ENCODE measurements at places on chromosomes 1 and 21.

- no peak for DNase-seq
Measured at GRCh38 chr1:65792669-65793358, at the start of gene PDE4B. TSS of gene PDE4B (plus strand) at chr1:65792895.

DNA sequence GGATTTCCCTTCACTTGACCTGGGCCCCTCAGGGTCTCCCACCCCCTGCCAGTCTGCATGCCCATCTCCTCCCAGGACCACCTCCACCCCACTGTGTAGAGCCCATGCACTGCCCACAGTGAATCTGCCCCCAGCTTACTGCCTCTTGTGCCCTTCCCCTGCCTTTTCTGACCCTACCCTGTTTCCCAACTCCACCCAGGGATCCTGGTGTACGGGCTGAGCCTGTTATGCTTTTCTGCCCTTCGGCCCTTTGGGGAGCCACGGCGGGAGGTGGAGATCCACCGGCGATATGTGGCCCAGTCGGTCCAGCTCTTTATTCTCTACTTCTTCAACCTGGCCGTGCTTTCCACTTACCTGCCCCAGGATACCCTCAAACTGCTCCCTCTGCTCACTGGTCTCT lies 1.9 kb downstream of the TMEM79 start:
- no peak for DNase-seq

GRCh38 chr1:110360431-110360830 lies 21.3 kb downstream of the RBM15 start:
- no peak for DNase-seq

GRCh38 chr1:18178111-18178510 lies 70.5 kb downstream of the IGSF21 start:
- no peak for DNase-seq

DNA sequence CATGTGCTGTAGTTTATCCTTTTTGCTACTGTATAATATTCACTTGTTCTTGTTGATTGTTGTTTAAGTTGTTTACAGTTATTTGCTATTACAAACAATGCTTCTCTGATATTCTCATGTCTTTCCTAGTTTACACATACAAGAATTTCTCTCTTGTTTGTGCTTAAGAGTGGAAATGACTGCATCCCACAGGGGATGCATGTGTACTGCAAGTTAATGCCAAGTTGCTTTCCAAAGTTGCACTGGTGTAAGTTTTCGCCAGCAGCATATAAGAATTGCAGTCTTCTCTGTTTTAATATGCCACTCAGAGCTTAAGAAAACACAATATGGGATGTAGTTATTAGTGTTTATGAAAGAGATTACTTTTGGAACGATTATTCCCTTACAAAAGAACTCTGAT lies 97.7 kb downstream of the NEK7 start:
- no peak for DNase-seq

DNA sequence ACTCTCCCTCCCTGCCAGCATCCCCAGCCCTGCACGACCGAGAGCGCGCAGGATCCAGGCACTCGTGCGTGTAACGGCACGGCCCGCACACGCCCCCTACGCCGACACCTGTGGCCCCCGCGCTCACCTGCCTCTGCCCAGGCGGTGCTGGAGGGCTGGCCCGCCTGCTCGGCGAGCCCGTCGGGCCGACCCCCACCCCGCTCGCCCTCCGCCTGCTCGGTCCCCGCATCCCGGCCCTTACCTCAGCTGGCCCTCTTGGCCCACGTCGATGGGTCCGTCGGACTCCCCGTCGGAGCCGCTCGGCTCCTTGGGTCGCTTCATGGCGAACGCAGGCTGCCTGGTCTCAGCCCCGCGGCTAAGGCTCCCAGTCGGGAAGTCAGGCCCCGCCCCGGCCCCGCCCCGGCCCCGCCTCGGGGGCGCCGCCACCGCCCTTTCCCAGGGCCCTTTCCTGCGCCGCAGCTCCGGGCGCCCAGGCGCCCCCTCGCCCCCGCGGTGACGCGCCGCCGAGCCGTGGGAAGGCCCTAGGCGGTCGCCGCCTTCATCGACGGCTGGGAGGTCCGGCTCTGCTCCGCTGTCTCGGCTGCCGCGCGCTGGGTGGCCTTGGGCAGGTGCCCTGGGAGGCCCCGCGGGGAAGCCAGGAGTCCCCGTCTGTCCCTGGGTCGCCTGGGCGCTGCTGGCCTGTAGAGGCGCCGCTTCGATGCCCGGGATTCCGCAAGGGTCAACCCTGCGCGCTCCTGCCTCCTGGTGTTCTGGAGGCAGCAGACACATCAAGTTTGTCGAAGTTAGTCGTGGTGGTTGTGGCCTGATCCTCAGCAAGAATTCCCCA lies at the start of gene HEYL:
TSS of gene HEYL (minus strand) at position 339 of the 826 bp plus-strand sequence. CDS start at position 321, 18 bp downstream.
- DNase-seq = peak; percentile 54

GRCh38 chr1:197595304-197595904 lies 179.9 kb downstream of the DENND1B start:
- no peak for DNase-seq

GRCh38 chr21:28308516-28308915 lies 684.2 kb downstream of the LTN1 start:
- no peak for DNase-seq

- no peak for DNase-seq
Measured at GRCh38 chr1:2980073-2980791, 41.0 kb upstream of the ACTRT2 start.

DNA sequence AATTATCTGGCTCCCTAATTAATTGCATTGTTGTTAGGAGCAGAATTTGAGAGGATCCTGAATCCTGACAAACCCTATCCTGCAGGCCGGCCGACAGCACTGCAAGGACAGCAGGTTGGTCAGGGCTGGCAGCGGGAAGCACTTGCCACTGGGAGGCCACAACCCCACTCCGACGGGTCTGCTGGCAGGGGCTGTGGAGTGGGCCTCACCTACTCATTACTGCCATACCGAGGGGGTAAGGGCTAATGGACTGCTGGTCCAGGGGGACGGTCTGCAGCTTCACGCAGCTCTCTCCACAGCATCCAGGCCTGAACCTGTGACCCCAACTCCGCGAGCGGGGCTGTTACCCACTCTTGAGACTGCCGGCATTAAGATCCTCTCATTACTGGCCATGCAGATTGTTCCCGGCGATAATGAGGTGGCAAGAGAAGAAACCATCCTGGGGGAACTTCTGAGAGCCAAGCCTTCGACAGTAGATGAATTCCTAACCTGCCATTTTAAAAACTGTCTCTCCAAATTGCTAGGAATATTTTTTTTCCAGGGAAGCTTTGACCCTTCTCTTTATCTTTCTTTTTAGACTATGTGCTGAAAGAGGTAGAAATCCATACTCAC lies 501.3 kb downstream of the OMA1 start:
- DNase-seq = no peak

DNA sequence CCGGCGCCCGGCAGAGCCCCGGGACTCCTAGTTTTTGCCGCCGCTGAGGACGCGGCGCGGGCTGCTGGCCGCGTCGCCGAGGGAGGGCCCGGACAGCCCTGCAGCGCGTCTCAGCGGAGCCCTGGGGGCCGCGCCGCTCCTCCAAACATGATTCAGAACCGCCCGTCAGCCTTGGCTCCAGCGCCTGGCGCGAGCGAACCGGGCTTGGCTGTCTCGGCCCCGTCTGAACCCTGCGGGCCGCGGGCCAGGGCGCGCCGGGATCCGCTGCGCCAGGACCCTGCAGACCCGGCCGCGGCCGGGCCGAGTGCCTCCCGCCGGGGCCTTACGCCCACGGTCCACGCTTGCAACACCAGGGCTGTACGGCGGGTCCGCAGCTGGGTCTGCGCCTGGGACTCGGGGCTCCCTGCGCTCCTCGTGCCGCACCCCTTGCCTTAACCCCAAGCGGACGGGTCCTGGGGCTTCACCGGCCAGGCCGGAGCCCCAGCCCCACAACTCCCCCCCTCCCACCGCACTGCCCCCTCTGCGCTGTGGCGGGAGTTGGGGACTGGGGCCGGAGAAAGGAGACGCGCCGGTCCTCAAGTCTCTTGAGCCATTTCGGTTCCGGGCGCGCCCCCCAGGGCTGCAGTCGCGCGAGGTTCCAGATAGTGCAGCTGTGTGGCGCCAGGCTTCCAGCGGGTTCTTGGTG lies 48.4 kb upstream of the CD34 start:
- DNase-seq = no peak

DNA sequence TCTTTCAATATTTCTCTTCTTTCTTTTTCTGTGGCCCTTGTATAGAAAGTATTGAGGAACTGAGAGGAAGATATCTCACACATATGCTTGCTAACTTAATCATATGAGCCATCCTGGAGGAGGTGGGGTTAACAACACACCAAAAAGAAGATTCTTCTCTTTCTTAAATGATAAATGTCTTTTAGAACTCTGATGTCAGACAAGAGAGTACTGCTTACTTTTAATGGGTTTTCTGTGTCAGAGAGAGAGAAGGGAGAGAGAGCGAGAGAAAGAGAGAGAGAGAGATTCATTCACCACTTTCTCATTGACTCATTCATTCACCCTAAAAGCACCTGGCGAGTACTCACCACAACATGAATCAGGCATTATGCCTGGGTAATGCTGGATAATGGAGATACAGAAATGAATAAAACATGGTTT lies 250.3 kb upstream of the SGIP1 start:
- DNase-seq = no peak

DNA sequence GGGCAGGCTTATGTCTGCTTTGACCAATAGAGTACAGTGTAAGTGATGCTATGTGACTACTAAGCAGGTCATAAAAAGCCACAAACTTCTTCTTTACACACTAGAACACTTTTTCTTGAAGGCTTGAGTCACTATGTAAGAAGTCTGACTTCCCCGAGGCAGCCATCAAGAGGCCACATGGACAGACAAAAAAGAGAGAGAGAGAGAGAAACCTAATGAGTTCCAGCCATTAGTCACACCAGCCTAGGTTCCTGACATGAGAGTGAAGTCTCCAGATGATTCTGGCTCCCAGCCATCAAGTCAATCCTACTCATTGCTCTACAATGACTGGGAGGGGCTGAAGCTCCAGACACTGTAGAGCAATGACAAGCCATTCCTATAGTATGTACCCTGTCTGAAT lies 101.4 kb downstream of the LHX9 start:
- DNase-seq = no peak

GRCh38 chr1:115469703-115470476 lies 131.8 kb upstream of the NGF start:
- no peak for DNase-seq

DNA sequence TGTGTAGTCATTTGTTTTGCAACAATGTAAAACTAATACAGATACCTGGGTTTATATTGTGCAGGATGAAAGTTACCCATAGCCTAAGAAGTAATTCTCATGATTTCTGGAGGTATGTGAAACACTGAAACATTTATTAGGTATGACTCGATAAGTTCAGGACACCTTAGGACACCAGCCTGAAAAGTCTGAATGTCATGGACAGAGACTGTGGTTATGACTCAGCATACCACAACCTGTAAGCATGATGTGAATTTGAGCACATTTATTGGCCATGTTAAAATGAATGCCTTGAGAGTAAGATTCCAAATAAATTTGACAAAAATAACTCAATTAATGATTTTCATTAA lies 1471.7 kb upstream of the B3GALT2 start:
- no peak for DNase-seq

GRCh38 chr1:16093611-16094010 lies 20.2 kb upstream of the FAM131C start:
- no peak for DNase-seq

DNA sequence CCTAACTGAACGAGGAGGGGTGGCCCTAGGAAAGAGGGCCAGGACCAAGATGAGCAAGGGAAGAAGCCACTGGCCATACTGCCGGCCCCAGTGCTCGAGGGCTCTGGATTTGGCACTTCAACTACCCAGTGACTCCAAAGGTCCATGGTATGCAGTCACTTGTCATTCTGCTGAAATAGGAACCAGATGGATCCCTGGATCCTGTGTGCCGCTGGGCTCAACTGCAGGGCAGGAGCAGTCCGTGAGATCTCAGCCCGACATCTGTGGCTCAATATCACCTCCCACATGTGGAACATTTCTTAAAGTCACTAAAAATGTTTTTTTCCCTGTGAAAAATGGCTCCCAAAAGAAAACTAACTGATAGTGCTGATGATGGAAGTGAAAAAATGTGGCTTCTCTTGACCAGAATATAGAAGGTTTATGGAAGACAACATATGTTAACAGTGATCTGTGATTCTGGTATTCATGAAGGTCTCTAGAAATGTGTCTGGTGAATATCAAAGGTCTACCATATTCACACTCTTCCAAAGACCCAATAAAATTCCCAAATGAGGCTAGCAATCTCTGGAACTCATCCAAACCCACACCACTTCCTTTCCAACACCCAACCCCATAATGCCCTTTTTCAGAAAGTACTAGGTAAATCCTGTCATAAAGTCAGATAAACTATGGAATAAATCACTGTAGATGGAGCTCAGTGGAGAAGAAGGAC lies 24.1 kb downstream of the PAFAH2 start:
- no peak for DNase-seq

DNA sequence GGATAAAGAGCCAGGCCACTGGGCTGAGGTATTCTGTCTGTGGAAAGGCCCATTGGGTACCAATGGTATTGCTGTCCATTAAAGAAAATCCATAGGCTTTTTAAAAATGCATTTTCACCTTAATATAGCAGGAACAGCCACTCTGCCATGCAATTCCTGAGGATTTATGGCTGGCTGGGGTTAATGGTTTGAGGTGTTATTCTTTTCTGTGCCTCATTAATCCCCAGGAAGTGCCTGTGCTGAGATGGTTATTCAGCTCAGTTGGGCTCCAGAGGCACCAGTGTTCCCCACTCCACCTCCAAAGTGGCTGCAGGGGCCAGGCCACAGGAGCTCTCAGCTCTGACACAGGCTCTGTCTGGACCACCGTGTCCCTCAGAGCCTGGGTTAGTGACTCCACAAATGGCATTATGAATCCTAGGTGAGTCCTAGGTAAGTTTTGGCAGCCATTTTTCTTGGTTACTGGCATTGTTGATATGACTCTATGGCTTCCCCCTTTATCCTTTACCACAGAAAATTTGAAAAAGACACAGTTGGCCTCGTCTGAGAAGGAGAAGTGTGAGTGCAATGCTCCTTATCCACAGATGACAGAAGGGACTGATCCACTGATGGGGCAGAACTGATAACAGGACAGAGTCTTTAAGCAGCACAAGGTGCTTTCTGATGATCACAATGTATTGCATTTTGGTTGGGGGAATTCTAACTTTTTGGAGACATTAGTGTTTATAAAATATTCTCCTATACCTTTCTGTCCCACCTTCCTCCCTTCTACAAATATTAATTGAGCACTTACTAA lies 2.2 kb upstream of the PAPPA2 start:
- no peak for DNase-seq

- no peak for DNase-seq
Measured at GRCh38 chr21:33984021-33984481, 68.4 kb upstream of the ATP5PO start.

GRCh38 chr1:69765951-69766350 lies 198.2 kb downstream of the LRRC7 start:
- DNase-seq = no peak

- no peak for DNase-seq
Measured at GRCh38 chr1:54459140-54459539, 52.9 kb upstream of the SSBP3 start.

Measured in activated CD8-positive, alpha-beta memory T cell treated with anti-CD3 and anti-CD28 coated beads for 48 hours (primary cell).